Dermis microvascular lymphatic vessel endothelial cell (primary cell): ENCODE measurements at places on chromosomes 3 and 15.

GRCh38 chr15:33547876-33548275 lies 237.1 kb downstream of the RYR3 start:
- peak; percentile 57 for DNase-seq

DNA sequence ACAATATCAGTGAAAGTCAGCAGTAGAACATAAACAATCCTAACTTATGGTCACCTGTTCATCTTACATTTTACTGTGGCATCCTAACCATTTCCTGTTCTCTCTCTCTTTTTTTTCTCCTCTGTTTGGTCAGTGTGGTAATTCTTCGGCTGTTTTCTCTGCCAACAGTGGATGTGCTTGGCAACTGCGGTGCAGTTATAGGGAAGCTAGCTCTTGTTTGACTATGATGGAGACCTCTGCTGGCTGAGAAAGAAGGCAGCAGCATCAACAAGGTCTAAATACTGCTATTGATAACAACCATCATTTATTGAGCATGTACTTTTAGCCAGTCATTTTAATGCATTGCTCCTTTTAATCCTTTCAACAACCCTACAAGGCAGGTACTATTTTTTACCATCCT lies 723 bp upstream of the DRD3 start:
- peak; percentile 40 for DNase-seq

DNA sequence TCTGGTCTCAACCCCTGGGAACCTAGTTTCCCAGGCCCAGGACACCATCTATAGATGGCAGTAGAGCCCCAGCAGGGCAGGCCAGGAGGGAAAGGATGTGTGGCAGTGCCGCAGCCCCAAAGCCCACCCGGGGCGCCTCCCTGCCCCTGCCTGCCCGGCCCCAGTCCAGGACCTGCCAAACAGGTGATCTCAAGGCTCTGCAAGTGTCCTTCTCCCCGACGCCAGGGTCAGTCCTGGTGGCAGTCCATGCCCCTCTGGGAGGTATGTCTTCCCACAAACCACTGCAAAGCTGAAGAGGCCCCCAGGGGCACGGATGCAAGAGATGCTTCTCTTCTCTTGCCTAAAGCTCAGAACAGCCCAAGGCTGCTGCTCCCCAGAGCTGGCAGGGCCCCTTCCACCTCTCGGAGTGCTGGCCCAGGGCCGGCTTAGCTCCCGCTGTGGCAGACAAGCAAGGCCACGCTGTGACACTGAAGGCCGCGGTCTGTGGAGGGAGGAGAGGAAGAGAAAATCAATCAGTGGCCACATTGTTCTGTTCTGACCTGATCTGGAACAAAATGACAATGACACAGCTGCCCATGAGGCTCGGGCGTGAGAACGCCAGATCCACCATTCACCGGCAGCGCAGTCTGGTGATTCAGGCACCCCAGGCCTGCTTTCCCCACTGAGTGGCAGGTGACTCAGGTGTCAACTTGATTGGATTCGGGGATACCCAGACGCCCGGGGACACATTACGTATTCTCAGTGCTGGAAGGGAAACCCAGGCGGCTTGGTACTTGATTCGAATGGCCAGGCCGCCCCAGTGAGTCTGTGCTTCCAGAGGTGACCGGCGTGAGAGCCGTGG lies 34.0 kb downstream of the KLHL25 start:
- DNase-seq = no peak

DNA sequence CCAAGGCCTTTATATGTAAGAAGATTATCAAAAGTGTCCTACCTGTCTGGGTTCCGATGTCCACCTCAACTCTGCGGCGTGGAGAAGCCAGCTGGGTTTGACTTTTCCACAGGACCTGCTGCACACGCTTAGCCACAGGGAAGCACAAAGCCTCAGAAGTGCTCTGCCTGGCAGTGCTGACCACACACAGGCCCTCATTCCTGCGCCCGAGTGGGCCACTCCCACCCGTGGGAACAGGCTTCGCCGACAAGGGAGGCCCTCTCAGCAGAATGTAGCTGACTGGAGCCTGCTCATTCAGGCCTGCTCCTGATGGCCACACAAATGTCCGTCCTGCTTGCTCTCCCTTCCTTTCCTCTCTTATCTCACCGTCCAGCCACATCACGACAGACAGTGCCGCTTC lies 221.4 kb upstream of the LRRN1 start:
- DNase-seq = no peak

- DNase-seq = no peak
Observed at GRCh38 chr15:44798826-44799225, 62.5 kb downstream of the TRIM69 start.

- DNase-seq = peak; percentile 96
Observed at GRCh38 chr3:112561734-112562529, at the start of the genes ATG3 and SLC35A5. ATG3 (minus strand) TSS chr3:112561962; CDS start chr3:112561528, 434 bp downstream. SLC35A5 (plus strand) TSS chr3:112562045; CDS start chr3:112563404, 1,359 bp downstream.

DNA sequence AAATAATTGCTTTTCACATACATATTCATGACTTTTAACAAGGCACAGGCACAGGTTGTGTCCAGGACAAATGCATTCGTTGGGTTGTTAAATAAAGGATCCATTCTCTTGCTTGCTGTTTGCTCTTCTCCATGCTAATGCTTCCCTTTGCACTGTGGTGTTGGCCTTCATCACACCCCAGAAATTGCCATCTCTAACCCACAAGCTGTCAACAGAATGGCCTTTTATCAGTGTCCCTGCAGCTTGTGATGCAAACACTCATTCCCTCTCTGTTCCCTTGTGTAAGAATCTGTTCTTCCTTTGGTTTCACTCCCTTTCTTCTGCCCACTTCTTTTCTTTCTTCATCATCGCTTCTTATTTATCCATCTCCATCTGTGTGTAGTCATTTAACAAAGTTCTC lies 72.2 kb downstream of the SLC7A14 start:
- DNase-seq = no peak

DNA sequence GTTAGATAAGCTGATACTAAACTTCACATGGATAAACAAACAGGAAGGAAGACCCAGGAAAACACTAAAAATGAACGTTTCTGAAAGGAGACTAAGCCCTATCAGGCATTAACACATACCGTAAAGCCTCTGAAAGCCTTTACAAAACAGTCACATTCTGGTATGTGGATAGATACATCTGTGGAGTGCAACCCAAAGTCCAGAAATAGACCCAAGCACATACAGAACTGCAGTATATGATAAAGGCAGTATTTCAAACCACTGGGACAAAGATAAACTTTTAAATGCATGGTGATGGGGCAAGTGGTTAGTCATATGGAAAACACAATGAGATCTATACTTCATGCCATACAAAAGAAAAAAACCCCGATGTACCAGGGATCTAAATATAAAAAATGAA lies 26.0 kb downstream of the DCBLD2 start:
- DNase-seq = no peak

GRCh38 chr3:122936335-122936734 lies 91.2 kb downstream of the SEMA5B start:
- no peak for DNase-seq

DNA sequence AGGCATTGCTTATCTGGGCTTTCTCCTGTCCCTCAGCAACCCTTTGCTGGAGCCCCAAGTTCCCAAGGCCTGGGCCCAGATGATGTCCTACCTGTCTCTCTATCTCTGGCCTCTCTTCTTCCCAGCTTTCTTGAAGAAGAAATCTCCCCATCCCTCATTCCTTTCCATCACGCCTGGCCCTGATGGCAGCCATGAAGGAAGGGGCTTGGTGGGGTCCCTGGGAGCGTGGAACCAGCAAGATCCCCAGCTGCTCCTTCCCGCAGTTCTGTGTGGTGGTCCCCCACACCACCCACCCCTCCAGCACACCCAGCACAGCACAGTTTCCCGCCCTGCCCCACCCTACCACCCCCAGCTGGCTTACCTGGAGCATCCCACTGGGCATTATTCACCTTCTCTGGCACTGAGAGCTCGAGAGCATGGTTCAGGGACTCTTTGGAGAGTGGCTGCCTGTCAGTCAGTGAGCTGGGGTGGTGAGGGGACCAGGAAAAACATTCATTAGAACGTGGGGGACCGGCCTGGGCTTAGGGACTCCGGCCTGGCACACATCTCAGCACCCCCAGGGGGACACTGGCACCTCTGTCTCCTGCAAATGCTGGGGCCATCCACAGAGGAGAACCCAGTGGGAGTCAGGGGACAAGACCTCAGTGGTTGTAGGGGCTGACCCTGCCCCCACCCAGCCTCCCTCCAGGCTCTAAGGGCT lies 26.6 kb downstream of the ACSBG1 start:
- DNase-seq = no peak
